Activated naive CD4-positive, alpha-beta T cell treated with Interleukin-2 at 50 U/mL for 16 hours (primary cell): ENCODE measurements at places on chromosomes 13 and 19.

DNA sequence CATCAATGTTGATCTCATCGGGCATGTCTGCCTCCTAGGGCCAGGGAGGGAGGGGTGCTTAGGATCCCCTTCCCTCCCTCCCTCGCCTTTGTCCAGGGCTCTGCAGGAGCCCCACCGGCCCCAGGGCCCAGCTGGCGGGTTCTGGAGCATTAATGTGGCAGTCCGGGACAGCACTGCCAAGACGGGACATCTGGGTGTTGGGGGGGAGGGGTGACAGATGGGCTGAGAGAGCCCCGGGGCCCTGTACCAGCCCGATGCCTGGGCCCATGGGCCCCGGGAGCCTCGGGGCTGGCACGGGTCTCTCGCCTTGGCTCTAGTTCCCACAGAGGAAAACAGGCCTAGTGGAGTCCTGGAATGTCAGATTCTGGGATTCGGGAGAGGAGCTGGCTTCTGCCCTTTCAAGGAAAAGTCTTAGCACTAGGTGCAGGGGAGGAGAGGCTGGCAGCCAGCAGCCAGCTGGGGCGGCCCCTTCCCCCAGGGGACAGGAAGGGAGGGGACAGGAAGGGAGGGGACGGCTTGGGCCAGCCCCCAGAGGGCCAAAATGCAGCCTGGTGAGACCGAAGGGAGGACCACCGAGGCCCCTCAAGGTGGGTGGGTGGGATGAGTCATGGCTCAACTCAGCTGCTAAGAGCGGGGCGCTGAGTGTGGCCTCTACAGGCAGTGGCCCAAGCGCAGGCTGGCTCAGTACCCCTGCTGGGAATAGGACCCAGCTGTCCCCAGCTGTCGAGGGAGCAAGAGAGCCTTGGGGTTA lies 3.1 kb downstream of the PPP1R14A start:
- DNase-seq: no peak

DNA sequence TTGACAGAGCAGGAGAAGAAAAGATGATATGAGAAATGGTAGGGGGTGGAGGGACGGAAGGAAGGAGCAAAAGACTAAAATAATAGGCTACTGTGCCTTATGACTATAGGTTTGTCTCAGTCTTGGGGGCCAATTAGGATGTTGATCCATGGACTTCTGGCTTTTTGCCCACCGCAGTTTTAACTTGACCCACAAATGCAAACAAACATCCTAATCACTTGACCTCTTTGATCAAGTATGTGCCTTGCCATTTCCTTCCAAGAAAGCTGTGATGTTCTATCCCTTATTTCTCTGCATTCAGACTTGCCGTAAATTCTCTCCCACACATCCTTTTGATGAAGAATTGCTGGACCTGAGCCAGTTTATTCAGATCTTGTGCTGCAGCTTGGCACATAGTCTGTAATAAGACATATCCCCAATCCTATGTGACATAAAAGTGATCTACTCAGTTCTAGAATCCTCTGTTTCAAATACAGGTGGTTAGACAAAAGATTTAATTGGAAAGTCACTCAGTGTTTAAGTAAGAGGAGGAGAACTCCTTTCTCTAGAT lies 62.8 kb downstream of the TPT1 start:
- no peak for DNase-seq

DNA sequence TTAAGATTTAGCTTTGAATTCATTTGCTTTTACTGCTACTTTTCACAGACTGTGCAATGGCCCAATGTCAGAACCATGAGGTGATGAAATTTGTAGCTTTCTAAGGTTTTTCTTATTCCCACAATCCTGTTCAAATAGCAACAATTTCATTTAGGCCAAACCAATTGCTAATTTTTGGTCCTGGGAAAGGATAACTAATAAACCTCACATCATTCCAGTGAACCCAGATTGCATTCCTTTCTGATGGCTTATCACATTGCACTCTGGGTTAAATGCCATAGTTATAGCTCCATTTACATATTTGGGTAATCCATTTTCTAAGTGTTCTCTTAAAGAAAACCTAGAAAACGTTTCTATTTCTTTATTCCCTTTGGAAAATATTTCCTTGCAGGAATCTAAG lies 22.9 kb upstream of the POMP start:
- no peak for DNase-seq

- DNase-seq: peak; percentile 56
These were observed 23.7 kb upstream of the GPR18 start for GRCh38 chr13:99281811-99282263.

GRCh38 chr13:106471957-106472543 lies 63.4 kb downstream of the EFNB2 start:
- DNase-seq: no peak

GRCh38 chr19:2783781-2784145 lies 690 bp upstream of the SGTA start:
- DNase-seq: no peak
